Activated CD8-positive, alpha-beta T cell treated with anti-CD3 and anti-CD28 coated beads, Interleukin-2, amount 10 ng/mL, durations not matched to agents 7 days and 5 days (primary cell): ENCODE measurements at places on chromosomes 16 and 17. TPM values are rescaled to one million over a fixed set of nuclear protein-coding genes. Genes with fewer than 3 reads are reported as not detected.

Gene ORMDL3
- 168 TPM for total RNA-seq

Gene CCL4L2
- total RNA-seq = 1.2 TPM

Gene PLA2G10
- total RNA-seq = not detected

Gene LDHD
- 0.13 TPM for total RNA-seq

DNA sequence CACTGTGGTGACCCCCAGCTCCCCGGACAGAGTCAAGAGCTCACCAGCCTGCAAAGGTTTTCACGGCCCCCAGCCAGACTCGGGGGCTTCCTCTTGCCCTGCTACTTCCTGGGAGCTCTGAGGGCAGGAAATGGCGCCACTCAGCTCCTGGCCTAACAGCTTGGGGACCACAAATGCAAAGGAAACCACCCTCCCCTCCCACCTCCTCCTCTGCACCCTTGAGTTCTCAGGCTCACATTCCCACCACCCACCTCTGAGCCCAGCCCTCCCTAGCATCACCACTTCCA is 375 bp upstream of the SPN start:
- no peaks in the 10 kb centered on the region for H3K27me3 ChIP-seq
- H3K4me1 ChIP-seq = peaks cover 45% of the 10 kb centered on the region
- peaks cover 47% of the 10 kb centered on the region for H3K36me3 ChIP-seq
- peak overlapping the region; percentile 97 for H3K27ac ChIP-seq

DNA sequence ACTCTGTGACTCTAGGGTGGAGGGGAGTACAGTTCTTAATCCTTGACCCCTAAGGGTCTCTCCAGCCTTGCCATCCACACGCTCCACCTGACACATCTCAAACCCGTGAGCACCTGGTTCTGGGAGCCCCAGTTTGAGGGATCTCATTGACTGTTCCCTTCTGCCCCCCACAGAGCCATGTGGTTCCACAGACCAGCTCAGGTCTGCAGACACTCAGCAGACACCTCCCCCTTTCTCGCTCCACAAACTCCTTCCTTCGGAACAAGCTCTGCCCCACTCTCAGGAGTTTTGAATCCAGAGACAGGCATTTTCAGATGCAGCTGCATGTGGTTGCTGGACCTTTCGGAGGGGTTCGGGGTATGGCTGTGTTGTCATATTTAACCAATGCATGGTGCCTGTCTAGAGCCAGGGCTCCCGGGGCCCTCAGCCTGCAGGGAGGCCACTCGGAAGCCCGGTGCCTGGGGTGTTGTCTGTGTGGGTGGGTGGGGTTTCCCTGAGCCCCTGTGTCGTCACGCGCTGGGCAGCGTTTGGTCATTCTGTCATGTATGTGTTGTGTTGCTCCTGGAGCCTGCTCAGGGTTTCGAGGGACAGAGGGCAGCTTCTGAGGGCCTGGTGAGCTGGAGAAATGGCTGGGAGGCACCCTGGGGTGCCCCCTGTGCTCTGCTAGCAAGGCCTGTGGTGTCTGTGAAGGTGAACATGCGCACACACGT is 99.2 kb upstream of the PLCG2 start:
- no peak overlapping the region for H3K4me3 ChIP-seq
- peaks cover 29% of the 10 kb centered on the region for H3K36me3 ChIP-seq
- DNase-seq = no peak
- H3K4me1 ChIP-seq = no peaks in the 10 kb centered on the region

DNA sequence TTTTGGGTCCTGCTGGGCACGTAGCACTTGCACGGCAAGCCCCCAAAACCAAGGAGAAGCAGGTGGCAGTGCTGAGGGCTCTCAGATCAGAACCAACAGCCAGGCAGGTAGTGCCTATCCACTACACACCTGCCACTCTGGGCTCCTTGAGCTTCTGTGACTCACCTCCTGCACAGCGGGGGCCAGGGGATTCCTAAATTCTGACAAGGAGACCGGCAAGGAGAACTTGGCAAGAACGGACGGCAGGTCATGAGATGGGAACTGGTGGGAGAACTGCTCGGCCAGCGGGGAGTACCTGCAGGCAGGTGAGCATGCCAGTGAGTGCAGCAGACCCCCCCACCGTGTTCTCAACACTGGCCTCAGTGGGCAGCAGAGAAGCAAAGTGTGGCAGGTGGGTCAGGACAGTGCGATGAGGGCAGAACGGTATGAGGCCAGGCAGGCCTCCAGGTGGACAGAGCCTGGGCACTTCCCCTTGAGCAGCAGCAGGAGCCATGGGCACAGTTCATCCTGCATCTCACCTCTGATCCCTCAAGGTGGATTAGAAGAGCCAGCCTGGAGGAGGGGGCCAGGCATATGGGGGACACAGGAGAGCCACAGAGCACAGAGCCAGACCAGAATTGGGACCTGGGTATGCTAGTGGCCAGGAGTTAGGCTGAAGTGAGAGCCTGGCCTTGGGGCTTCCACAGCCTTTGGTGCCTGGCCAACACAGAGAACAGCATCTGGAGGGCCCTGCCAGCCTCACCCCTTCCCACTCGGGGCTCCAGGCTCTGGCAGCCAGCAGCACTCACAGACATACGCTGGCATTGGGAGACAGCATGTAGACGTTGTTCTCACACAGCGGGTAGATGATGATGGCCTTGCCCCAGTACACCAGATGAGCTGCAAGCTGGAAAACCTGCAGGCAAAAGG is 14.7 kb downstream of the MPG start:
- peaks cover 9% of the 10 kb centered on the region for H3K4me1 ChIP-seq
- no peak for DNase-seq
- no peaks in the 10 kb centered on the region for H3K27me3 ChIP-seq
- H3K27ac ChIP-seq = no peak overlapping the region
- H3K36me3 ChIP-seq = peaks cover 10% of the 10 kb centered on the region

GRCh38 chr16:29811170-29811895 is 660 bp upstream of the PRRT2 start:
- H3K36me3 ChIP-seq = peaks cover 38% of the 10 kb centered on the region
- DNase-seq = peak; percentile 82
- peak overlapping the region; percentile 77 for H3K27ac ChIP-seq
- H3K4me3 ChIP-seq = peak overlapping the region; percentile 90

GRCh38 chr17:42016941-42017865 is at the start of gene DNAJC7:
Gene DNAJC7 (minus strand): TSS chr17:42017439. CDS start chr17:42017416, 23 bp downstream.
- DNase-seq = peak; percentile 93
- no peaks in the 10 kb centered on the region for H3K27me3 ChIP-seq
- H3K36me3 ChIP-seq = peaks cover 24% of the 10 kb centered on the region
- H3K4me3 ChIP-seq = peak within 1 kb of the TSS; percentile 98
- peaks cover 56% of the 10 kb centered on the region for H3K4me1 ChIP-seq

DNA sequence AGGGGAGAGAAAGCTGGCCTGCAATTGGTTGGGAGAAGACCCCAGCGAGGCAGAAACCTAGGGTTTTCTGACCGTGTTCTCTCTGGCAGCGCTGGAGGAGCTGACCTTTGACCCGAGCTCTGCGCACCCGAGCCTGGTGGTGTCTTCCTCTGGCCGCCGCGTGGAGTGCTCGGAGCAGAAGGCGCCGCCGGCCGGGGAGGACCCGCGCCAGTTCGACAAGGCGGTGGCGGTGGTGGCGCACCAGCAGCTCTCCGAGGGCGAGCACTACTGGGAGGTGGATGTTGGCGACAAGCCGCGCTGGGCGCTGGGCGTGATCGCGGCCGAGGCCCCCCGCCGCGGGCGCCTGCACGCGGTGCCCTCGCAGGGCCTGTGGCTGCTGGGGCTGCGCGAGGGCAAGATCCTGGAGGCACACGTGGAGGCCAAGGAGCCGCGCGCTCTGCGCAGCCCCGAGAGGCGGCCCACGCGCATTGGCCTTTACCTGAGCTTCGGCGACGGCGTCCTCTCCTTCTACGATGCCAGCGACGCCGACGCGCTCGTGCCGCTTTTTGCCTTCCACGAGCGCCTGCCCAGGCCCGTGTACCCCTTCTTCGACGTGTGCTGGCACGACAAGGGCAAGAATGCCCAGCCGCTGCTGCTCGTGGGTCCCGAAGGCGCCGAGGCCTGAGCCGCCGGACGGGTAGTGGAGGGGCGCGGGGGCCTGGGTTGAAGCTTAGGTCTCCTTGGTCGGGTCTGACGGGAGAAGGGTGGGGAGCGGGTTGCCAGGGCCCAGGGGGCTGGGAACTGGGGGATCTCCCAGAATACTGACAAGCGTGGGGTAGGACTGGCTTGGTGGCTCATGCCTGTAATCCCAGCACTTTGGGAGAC is 7.4 kb upstream of the PYDC1 start:
- no peak for DNase-seq
- no peaks in the 10 kb centered on the region for H3K36me3 ChIP-seq
- H3K4me1 ChIP-seq = no peaks in the 10 kb centered on the region
- H3K4me3 ChIP-seq = no peak overlapping the region
- H3K27ac ChIP-seq = no peak overlapping the region

GRCh38 chr17:75105126-75106080 is 4.4 kb upstream of the ARMC7 start:
- no peaks in the 10 kb centered on the region for H3K36me3 ChIP-seq
- DNase-seq = peak; percentile 43
- no peak overlapping the region for H3K27ac ChIP-seq
- no peak overlapping the region for H3K4me3 ChIP-seq

DNA sequence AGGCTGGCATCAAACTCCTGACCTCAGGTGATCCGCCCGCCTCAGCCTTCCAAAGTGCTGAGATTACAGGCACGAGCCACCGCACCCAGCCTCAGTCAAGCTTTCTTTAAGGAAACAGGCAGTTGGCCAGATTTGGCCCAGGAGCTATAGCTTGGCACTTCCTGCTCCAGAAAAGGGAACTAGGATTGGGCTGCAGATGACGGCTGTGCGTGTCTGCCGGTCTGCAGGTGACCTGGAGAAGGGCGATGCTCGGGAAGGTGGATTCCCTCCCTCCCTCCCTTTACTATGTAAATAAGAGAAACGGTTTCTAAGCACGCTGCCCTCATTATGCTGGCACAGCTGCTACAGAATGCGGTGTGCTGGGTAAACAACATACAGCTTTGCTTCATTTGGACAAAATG is 215.9 kb downstream of the RPTOR start:
- no peak for DNase-seq
- H3K4me3 ChIP-seq = no peak overlapping the region
- peaks cover 87% of the 10 kb centered on the region for H3K4me1 ChIP-seq
- peaks cover 55% of the 10 kb centered on the region for H3K36me3 ChIP-seq

GRCh38 chr17:1943436-1943831 is 81.7 kb downstream of the RTN4RL1 start:
- H3K36me3 ChIP-seq = no peaks in the 10 kb centered on the region
- no peak overlapping the region for H3K27ac ChIP-seq
- H3K4me3 ChIP-seq = no peak overlapping the region
- no peaks in the 10 kb centered on the region for H3K4me1 ChIP-seq
- H3K27me3 ChIP-seq = no peaks in the 10 kb centered on the region

DNA sequence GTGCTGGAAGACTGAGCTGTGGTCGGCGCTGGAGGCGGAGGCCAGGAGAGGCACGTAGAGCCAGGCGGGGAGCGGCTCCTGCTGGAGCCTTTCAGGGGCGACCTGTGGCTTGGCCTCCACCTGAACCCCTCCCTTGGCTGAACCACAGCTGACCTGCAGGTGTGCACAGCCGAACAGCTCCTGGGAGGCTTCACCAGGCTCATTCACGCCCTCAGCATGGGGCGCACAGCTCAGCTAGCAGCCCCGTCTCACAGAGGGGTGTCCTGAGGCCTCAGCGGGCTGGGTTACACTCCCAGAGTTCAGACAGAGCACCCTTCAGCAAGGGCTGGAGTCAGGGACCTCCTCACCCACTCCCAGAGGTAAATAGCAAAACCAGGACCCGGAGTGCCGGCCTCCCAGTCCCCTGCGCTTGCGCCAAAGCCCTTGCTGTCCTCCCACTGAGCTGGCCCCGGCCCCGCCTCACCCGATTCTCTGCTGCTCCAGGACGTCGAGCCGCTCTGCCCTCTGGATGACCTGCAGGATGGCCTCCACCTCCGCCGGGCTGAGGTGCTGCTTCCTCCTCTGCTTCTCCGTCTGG is 31.7 kb downstream of the RPH3AL start:
- DNase-seq = no peak
- no peak overlapping the region for H3K4me3 ChIP-seq
- H3K27me3 ChIP-seq = no peaks in the 10 kb centered on the region
- H3K36me3 ChIP-seq = no peaks in the 10 kb centered on the region

- no peak for DNase-seq
- H3K36me3 ChIP-seq = peaks cover 36% of the 10 kb centered on the region
- no peaks in the 10 kb centered on the region for H3K27me3 ChIP-seq
- H3K4me3 ChIP-seq = no peak overlapping the region
Measured at GRCh38 chr17:62592341-62593099, 35.0 kb upstream of the MRC2 start.

- no peaks in the 10 kb centered on the region for H3K36me3 ChIP-seq
- H3K4me3 ChIP-seq = no peak overlapping the region
Measured at GRCh38 chr17:11446316-11446715, 152.0 kb upstream of the DNAH9 start.

DNA sequence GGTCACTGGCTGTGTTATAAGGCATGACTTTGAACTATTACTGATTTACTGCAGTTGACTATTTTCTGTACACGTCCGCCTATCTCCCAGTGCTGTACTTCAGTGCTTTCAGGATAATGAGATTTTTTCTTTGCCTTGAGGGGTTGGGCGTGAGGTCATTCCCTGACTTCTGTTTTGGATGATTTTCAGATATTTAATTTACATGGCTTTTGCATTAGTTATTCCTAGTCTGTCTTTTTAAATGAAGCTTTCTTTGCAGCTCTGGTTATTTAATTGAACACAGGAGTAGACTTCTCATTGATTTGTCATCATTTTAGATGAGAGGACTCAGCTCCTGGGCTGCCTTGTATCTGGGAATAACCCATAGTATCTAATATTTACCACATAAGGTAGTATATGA is 23.7 kb downstream of the WIPF2 start:
- DNase-seq = no peak
- no peak overlapping the region for H3K27ac ChIP-seq
- peaks cover 4% of the 10 kb centered on the region for H3K36me3 ChIP-seq
- H3K4me3 ChIP-seq = no peak overlapping the region
- H3K4me1 ChIP-seq = peaks cover 18% of the 10 kb centered on the region

GRCh38 chr16:17448640-17449638 is 21.8 kb downstream of the XYLT1 start:
- peak overlapping the region; percentile 96 for H3K27ac ChIP-seq
- H3K36me3 ChIP-seq = peaks cover 63% of the 10 kb centered on the region
- H3K4me3 ChIP-seq = peak overlapping the region; percentile 56
- no peaks in the 10 kb centered on the region for H3K27me3 ChIP-seq
- DNase-seq = peak; percentile 68

- peaks cover 8% of the 10 kb centered on the region for H3K4me1 ChIP-seq
- peaks cover 54% of the 10 kb centered on the region for H3K27me3 ChIP-seq
- H3K36me3 ChIP-seq = no peaks in the 10 kb centered on the region
- H3K27ac ChIP-seq = no peak within 1 kb of the TSS
Measured at GRCh38 chr17:19533718-19534561, at the start of gene SLC47A1. Gene SLC47A1 (plus strand): TSS chr17:19533854. CDS start chr17:19533940, 86 bp downstream.

GRCh38 chr17:40448213-40448638 is 5.0 kb downstream of the IGFBP4 start:
- H3K4me1 ChIP-seq = peaks cover 55% of the 10 kb centered on the region
- H3K27me3 ChIP-seq = no peaks in the 10 kb centered on the region
- H3K4me3 ChIP-seq = peak overlapping the region; percentile 24
- peak; percentile 37 for DNase-seq
- peaks cover 6% of the 10 kb centered on the region for H3K36me3 ChIP-seq

DNA sequence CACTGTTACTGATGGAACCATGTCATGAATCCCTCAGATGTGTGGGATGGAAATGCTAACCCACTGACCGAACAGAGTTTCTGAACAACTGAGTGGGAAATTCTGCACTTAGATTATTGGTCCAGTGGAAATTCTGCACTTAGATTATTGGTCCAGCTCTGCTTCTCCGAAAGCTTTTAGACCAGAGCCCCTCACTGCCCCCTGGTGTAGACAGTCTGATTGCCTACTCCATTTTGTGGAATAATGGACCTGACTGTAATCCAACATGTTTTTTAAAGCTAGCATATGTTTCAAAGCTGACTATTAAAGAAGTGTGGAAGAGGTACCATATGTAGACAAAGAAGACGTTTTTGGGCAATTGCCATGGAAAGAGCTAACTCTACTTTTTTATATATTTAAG is 50.3 kb upstream of the TBX2 start:
- H3K4me1 ChIP-seq = no peaks in the 10 kb centered on the region
- no peaks in the 10 kb centered on the region for H3K36me3 ChIP-seq
- no peak overlapping the region for H3K4me3 ChIP-seq
- no peaks in the 10 kb centered on the region for H3K27me3 ChIP-seq
- no peak overlapping the region for H3K27ac ChIP-seq
